NCI-H2227 treated with DMSO at 0.1 percent for 48 hours (cell line): ENCODE measurements at places on chromosomes 3 and 15.

DNA sequence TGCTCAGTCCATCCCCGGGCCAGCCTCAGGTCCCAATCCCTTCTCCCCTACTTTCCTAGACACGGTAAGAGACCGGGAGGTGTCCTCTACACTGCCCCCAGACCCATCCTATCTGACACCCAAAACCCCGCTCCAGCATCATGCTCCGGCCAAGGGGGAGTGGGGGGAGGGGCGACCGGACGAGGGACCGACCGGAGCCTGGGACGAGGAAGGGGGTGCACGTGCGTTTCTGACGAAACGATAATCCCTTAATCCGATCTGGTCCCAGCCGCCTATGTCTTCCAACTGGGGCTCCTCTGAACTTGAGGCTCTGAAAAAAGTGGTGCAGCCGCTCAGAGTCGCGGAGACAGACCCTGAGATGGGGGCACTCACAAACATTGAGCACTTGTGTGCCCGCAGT is 494 bp downstream of the CPLX3 start:
- DNase-seq = no peak

DNA sequence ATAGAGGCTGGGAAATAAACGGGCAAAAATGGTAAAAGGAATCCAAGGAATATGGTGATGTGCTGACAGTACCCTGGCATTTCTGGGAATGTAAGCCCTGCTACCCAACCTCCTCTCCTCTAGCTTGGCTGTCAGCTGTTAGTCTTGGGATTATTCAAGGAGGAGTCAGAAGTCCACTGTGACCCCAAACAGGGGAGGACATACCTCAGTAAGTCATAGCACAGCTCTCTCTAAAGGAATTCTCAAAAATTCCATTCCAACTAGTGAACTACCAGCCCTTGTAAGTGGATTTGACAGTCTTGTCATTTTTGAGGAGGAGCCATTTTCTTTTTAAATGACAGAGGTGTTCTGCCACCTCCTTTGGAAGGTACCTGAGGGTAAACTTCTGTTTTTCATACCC is 207.5 kb downstream of the PDCD6IP start:
- no peak for DNase-seq

DNA sequence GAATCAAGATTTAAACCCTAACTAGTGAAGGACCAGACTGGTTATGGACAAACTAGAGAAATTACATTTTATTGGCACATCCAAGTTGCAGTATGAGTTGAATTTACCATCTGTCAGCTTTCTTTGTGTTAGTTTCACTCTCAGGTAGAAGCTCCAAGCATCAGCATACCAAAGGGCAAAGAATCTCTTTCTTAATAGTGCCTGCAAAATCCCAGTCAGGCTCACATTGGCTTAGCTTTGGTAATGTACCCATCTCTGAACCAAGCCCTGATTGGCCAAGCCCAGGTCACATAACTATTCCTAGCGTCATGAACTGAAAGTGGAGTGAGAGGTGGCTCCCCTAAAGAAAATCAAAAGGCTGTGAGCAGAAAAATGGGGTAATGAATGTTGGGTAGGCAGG is 66.9 kb downstream of the CCNL1 start:
- no peak for DNase-seq

DNA sequence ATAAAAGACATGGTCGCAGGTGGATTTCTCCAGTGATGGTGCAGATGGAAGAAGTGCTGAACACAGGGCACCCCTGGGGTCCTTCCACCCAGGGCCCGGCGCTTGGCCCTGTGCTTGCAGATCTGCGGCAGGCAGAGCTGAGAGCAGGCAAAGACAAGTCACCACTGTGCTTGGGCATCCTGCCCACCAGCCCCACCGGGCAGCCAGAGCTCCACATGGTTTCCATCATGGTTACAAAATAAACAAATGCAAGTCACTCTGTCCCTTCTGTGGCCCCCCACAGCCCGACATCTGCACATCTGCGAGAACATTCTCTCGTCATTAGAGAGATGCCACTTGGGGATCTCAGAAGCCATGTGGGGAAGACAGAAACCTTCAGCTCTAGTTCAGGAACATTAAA is 37.6 kb upstream of the SFMBT1 start:
- no peak for DNase-seq

GRCh38 chr15:32677238-32677750 is 35.8 kb downstream of the SCG5 start:
- DNase-seq = no peak

DNA sequence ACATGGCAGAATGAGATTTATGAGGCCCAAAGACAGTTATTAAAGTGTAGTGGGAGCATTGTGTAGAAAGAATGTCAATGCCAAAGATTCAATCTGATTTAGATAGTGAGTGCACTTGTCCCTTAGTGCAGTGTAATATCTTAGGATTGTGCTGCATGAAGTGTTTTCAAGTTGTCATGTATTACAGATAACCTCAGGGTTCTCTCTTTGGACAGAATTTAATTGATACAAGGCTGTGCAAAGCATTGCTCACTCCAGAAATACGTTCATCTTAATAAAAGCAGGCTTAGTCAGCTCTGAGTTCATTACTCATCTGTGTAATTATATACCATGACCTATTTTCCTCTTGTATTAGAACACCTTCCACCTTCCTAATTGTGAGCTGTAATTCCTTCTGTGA is 16.0 kb upstream of the GPR171 start:
- DNase-seq = no peak

GRCh38 chr3:197713477-197713822 is 23.3 kb downstream of the RUBCN start:
- DNase-seq = no peak
